GM12891 (cell line): ENCODE measurements at places on chromosomes 2 and 18.

- no peak for DNase-seq
Observed at GRCh38 chr2:15058721-15059157, 426.2 kb downstream of the LRATD1 start.

DNA sequence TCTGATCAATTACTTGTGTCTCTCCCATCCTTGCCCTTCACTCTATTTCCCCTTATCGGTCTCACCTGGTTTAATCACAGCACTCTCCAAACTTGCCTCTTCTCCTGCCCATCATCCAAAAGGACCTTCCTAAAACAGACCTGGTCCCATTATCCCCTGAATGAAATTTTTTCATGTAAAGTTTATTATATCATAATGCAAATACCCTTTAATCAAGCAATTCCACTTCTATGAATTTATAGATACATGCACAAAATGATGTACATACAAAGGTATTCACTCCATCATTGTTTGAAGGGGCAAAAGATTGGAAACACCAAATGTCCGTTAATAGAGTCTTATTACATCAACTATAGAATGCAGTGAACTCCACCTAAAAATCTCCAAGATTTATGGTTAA, 88.1 kb upstream of the PKDCC start:
- DNase-seq, result no peak

DNA sequence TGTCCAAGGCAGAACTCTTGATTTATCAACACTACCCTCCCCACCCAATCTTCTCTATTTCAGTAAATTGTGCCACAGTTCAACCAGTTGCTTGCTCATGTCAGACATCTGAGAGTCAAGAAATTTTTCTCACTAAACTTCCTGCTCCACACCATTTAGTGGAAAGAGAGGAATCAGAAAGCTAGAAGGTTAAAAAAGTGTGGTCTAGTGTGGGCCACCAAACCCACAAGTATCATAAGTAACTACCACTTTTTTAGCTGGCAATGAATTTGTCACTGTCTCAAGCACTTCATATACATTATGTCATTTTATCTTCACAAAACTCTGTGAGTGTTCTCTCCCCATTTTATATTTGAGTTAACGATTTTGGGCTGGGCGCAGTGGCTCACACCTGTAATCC, 16.6 kb upstream of the MSTN start:
- no peak for DNase-seq

- no peak for DNase-seq
Observed at GRCh38 chr2:24225499-24226242, 50.8 kb downstream of the FAM228A start.

- no peak for DNase-seq
Observed at GRCh38 chr2:232584238-232584637, 33.7 kb downstream of the EIF4E2 start.

GRCh38 chr18:9766076-9766481, 58.0 kb downstream of the RAB31 start:
- no peak for DNase-seq

DNA sequence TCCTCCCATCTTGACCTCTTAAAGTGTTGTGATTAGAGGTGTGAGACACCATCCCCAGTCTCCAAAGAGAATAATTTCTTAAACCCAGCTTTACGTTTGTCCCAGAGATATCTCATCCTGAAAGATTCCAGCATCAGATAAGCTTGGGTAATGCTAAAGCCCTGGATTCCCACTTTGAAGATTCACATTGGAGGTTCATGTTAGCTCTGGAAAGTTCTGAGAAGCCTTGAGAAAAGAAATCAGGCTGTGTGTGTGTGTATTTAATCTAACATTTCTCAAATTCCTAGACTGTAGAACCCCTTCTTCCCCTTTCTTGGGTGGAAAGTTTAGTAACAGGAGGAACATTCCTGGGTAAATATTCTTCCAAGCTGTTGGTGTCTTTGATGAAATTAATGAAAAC, 18.0 kb downstream of the ZNF532 start:
- no peak for DNase-seq

DNA sequence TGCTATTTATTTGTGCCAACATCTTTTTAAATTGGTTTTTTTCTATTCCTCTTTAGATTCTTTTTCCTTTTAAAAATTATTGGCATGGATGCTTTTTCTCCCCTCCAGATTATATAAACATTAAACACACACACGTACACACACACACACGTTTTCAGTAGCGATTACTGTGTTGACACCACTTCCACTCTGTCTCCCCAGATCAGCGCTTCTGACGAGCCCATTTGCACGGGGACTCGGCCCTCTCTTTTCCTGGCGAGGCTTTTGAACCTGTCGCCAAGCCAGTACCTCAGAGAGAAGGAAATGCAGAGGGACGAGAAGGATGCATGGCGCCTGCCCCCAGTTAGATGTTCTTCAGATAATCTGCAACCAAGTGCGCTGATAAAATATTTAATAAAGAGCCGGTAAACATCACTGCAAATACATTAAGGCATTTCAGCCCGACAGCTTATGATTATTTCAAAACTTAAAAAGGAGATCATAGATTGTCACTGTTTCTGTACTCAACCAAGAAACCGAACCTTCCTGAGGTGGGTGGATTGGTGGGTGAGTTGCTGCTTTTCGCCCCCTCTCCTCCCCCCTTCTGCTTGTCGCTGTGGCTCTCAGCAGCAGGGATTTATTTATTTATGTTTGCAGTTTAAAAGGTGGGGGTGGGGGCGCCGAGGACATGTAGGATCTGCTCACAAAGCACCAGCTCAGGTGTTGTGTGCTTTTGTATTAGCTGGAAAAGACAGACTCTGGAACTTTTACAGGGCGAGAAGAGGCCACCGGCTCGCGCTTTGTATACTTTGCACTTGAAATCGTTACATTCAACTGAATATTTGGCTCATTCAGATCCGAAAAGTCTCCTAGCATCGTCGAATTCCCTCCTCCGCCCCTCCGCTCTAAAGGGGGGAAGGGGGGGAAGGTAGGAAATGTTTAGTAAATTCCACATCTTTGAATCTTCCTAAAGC, 787 bp upstream of the TBR1 start:
- no peak for DNase-seq

- no peak for DNase-seq
Observed at GRCh38 chr18:34802959-34803358, 92.9 kb downstream of the DTNA start.

DNA sequence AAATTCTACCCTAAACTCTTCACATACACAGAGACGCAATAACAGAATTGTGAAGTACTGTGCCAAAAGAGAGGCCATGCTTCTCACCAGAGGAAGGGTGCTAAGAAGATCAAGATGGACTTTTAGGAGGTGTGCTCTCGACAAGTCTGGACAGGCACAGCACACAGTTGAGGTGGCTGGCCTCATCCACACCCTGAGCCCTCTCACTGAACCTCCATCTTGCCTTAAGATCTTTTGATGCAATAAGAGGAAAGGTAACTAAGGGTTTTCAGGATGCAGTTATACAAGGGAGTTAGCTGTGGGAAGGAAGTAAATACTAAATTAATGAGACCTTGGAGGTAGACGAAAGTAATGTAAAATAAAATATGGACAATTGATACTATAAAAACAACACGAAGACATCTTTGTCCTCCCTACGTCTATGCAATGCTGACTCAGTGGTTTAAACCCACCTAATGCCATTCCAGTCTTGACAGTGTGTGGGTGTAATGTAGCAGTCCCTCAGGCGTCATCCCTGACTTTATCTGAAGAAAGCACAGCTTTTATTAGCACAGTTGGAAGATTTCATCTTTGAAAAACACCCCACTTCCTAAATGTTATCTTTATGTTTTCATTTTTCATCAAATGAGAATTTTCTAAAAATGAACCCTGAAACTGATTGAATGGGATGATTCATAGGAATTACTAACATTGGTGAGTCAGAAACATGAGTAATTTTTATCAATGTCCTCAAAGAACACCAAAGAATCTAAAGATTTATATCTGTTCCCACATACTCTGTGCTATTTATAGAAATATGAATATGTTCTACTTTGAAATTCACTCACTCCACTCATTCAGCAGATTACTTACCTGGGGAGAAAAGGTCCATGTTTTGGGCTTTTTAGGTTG, 34.0 kb upstream of the MALL start:
- DNase-seq, result no peak

GRCh38 chr2:217929757-217930707, 72.8 kb downstream of the TNS1 start:
- DNase-seq, result no peak

DNA sequence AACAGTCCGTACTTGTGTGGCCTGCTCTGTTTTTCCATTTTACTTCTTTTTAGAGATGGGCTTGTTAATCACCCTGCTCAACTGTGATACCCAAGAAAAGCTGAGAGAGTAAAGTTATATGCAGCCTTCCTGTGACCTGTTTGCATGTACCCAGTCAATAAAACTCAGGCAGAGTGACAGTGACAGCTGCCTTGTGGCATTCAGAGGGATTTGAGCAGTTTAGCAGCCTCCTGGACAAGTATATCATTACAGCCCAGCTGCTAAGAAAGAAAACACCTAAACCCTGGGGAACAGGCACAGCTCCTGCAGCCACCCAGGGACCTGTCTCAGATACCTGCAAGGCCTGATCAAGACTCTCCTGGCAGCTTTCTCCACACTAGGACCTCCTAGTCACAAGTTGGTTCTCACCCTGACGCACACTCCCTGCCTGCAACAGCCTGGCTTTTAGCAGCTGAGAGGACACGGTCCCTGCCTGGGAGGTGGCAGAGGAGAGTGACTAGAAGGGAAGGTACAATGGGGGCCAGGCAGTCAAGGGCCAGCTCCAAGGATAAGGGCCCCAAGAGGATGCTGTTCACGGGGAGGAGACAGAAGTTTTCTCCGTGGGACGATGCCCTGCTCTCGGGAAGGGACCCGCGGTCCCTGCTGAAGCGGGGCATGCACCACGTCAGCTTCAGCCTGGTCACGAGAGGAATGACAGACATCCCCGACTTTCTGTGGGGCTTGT, at the start of gene LRRC30:
Gene LRRC30 (plus strand): TSS at position 464 of the 724 bp plus-strand sequence. CDS start 50 bp downstream, at position 514.
- no peak for DNase-seq

DNA sequence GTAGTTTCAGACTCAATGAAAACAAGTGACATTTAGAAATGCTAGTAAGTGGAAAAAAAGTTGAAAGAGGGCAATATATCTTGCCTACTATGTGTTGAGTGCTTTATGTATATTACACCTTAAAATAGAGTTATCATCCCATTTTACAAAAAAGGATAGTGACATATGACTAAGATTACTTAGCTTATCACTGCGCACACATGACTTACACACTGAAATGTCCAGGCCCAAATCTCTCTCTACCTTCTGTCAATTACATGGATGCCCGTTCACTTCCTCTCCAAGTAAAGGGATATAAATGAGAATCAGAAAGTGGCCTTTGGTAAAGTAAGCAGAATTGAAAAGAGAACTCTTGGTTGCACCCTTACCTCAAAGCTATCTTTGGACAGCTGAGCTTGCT, 3.6 kb upstream of the PARD3B start:
- no peak for DNase-seq

DNA sequence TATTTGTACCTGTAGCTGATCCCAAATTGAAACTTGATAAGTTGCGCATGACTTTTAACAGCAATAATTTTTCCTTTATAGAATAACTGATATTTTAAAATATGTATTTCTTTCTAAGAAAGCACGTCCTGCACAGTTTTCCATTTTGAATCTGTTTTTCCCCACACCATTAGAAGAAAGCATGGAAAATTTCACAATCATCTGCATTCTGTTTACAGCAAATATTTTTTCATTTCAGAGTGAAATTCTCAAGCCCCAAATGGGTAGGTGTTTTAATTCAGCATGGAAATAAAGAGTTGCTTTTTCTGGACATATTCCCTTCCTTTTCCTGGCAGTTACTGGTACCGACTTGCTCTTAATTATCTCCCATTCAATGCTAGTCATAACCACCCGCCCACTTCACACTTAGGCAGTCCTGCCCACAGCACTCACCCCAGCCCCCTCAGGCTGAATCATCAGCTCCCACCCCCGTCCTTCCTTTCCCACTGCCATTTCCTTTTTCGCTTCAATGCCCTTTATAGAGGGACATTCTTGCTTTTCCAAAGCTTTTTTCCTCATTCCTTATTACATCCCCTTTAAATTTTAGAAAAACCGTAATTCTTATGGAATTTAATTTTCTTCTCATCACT, 89.2 kb upstream of the GLS start:
- DNase-seq, result no peak

DNA sequence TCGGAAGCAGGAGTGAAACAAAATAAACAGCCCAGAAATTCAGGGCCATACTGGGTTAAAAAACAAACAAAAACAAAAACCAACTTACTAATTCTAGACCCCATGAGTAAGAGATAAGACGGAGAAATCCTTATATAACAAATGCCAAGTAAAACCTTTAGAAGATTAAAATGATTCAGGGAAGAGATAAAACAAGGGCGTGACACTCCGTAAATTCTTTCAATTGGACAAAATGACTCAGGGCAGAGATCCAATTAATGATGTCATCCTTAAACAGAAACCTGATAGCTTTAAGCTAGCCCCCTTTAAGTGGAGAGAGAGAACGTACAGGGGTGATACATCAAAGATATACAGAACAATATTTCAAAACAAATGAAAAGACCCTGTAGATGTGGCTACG, 317.4 kb downstream of the NBAS start:
- DNase-seq, result no peak

DNA sequence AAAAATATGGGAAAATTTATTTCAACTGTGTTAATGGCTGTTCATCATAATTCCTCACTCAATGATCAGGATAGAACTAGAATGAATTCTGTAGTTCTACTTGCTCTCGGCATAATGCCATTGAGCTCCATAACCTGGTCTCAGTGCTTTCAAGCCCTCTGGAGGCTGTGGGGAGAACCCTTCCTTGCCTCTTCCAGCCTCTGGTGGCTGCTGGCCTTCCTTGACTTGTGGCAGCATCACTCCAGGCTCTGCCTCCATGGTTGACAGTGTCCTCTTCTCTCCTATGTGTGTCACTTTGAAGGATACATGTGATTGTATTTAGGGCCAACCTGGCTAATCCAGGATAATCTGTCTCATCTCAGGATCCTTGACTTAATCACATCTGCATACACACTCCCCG, 26.9 kb upstream of the CABYR start:
- DNase-seq, result no peak

DNA sequence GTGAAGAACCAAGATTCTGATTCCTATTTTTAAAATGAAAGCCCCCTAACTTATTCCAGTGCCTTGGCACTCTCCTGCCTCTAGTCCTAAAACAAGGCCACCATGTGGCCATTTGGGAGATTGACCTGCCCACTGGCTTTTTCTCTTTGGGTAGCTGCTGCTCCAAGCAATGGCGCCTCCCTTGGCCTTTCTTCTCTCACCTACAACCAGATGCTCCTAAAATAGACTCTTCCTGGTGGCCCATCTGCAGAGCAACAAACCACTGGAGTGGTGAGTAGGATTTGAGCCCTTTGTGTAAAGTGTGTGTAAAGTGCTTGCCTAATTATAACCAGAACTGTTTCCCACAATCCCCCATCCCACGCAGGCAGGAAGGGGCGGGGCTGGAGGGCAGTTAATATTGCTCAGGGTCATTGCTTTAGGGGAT, 114.2 kb downstream of the FHOD3 start:
- DNase-seq, result no peak

- no peak for DNase-seq
Observed at GRCh38 chr2:184769686-184770085, 171.4 kb downstream of the ZNF804A start.
